ENCODE measurements at places on chromosomes 2 and 18.

GRCh38 chr18:75531212-75531850 is 103.8 kb upstream of the SMIM21 start:
- DNase-seq: no peak

DNA sequence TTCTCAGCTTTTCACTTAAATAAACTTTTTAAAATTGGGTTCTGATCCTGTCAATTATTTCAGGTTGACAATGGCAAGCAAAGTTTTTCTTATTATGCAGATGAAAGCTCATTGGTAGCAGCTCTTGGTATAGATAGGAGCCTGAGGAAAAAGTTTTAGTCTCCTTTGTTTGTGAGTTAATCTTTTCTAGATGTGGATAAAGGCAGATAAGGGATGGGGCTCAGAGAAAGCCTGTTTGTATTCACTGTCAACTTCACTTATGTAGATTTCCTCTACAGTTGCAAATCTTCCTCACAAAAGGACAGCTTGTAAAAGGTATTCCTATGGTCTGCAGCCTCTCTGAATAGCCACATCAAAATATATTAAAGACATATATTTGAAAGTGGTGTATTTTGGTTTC is 224.5 kb upstream of the SPOPL start:
- DNase-seq: no peak

GRCh38 chr2:71330585-71331330 is 824 bp upstream of the ZNF638 start:
- no peak for DNase-seq

GRCh38 chr18:37574113-37574512 is 8.5 kb upstream of the CELF4 start:
- DNase-seq: no peak

GRCh38 chr18:14104906-14105748 is 27.1 kb downstream of the ZNF519 start:
- no peak for DNase-seq

- DNase-seq: no peak
These were observed 51.4 kb upstream of the ACYP2 start for GRCh38 chr2:54063967-54064535.

DNA sequence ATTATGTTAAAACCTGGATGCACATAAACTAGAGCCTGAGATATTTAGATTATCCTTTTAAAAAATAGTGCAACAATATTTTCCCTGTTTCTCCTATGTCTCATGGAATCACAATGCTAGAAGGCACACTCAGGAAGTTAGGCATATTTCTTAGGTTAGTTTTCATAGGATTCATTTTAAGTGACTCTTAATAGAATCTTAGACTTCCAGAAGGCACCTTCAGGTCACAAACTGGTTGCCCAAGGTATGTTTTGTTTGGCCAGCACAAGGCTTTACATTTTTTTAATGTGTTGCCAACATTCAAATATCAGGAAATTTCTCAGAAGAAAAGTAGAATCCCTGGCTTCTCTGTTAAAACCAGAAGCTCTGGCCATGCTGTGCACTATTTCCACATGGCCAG is 129.3 kb downstream of the LNPK start:
- DNase-seq: no peak

- no peak for DNase-seq
These were observed 235.2 kb downstream of the ZNF385B start for GRCh38 chr2:179626261-179626660.

- DNase-seq: no peak
These were observed 235.3 kb upstream of the ERBB4 start for GRCh38 chr2:212773808-212774339.

DNA sequence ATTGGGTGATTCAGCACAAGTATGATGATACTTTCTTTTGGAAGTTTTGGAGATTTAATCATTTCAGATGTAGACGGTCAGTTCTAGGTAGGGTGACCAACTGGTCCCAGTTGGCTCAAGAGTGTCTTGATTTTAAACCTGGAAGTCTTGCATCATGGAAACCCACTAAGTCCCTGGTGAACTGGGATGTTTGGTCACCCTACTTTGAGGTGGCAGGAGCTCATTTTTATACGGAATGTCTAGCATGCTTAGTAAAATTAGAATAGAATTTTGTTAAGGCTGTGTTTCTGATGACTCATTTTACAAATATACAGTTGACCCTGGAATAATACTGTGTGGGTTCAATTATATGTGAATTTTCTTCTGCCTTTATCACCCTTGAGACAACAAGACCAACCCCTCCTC is 61.5 kb upstream of the DOCK10 start:
- DNase-seq: no peak

- DNase-seq: no peak
These were observed 31.0 kb upstream of the EPB41L3 start for GRCh38 chr18:5574843-5575242.

GRCh38 chr2:232971744-232972143 is 41.3 kb downstream of the NGEF start:
- no peak for DNase-seq

- DNase-seq: no peak
These were observed 201.7 kb upstream of the HNRNPA3 start for GRCh38 chr2:177010861-177011260.

GRCh38 chr18:28159055-28159454 is 17.9 kb downstream of the CDH2 start:
- no peak for DNase-seq

- DNase-seq: no peak
These were observed 7.4 kb downstream of the CHST10 start for GRCh38 chr2:100409975-100410647.

- DNase-seq: no peak
These were observed 36.5 kb downstream of the GALM start for GRCh38 chr2:38702413-38702812.

- no peak for DNase-seq
These were observed 1240.8 kb upstream of the CRIM1 start for GRCh38 chr2:35114765-35115164.

DNA sequence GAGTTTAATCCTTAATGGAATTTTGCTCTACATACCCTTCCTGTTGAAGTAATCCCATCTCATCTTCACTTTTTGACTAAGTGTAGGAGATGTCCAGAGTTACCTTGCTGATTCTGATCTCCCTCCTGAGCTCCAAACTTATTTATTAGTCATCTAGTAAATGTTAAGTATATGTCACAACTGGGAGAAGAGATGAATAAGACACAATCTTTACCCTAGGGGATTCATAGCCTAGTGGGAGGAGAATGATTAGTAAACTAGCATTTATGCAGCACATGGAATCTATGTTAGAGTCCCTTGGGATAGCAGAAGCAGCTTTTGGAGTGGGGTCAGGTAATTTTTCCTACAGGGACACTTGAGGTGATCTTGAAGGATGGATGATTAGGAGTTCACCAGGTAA is 20.7 kb downstream of the ACVR2A start:
- no peak for DNase-seq

- DNase-seq: no peak
These were observed 104.2 kb downstream of the SPTBN1 start for GRCh38 chr2:54560146-54560881.

DNA sequence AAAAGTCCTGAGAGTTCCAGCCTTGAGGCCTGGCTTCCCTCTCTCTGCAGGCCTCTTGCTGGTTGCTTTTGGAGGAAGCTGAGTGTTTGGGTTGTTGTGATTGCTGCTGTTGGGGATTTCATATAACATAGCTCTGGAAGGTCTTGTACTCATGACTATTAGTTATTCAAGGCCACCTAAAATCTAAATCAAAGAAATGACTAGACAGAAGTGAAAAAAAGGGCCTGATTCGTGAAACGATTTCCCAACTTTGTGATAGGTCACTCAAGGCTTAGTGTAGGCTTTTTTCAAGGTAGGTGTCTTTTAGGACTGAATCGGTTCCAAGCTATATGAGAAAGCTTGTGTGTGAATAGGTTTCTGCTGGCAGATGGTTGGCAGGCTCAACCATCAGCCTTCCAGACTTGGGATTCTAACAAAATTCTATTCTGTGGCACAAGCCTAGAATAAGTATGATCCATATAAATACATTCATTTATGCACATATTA is 164.4 kb downstream of the FMNL2 start:
- DNase-seq: peak; percentile 86
